Testis (tissue), 5 donors: ENCODE measurements at places on chromosomes 3 and 15. TPM values are rescaled to one million over a fixed set of nuclear protein-coding genes. Genes with fewer than 3 reads are reported as not detected.
A peak's percentile ranks its signal among the peaks of the same experiment; 100 is the strongest.

The CCR8 gene
- not detected for total RNA-seq

The NANOGP8 gene
- 9.6 TPM for total RNA-seq

The BOC gene
- total RNA-seq = 24.5 TPM

DNA sequence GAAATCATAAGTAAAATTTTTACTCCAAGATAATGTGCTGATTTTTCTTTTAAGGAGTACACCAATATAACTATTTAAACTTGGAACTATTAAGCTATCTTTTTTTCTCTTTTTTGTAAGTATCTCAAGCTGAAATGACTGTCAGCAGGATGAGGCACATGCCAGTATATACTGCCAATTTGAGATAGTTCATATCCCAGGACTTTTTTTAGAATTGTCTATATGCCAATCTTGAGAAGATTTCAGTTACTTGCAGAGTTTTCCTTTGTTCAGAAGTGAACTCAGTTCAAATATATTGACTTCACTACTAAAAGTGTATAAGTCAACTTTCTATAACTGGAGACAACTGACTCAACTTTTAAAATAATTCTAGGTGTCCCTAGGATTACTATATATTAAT is 181.7 kb upstream of the ZNF717 start:
- H3K4me3 ChIP-seq = no peak overlapping the region
- DNase-seq = no peak
- no peaks in the 10 kb centered on the region for H3K36me3 ChIP-seq
- no peaks in the 10 kb centered on the region for H3K4me1 ChIP-seq

DNA sequence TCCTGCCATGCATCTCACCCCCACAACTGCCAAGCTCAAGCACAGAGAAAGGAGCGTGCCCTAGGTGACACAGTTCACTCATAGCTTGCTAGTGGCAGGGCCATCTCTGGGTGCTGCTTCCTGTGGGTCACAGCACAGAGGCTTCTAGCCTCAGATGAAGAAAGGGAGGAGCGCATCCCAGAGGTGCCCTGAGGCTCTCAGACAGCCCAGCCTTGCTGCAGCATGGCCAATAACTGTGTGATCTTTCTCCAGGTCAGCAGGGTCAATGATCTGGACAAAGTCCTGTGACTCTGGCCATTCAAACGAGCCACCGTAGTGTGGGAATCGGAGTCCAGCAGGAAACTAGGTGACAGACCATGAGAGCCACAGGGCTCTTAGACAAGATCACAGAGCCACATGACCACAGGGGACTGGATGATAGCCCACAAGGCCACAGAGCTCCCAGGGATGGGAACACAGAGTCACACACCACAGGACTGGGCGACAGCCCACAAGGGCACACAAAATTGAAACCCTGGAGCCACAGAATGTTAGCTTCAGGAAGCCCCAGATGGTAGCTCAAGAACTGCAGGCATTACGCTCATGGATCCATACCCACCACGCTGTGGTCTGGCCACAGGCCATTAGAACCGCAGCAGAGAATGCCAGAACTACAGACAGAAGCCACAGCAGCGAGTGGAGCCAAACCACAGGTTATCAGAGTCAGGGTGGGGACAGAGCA is 25.9 kb upstream of the GRIP2 start:
- no peaks in the 10 kb centered on the region for H3K27me3 ChIP-seq
- H3K36me3 ChIP-seq = no peaks in the 10 kb centered on the region
- H3K4me3 ChIP-seq = no peak overlapping the region
- H3K27ac ChIP-seq = no peak overlapping the region
- H3K4me1 ChIP-seq = no peaks in the 10 kb centered on the region

- H3K36me3 ChIP-seq = no peaks in the 10 kb centered on the region
- H3K27ac ChIP-seq = no peak overlapping the region
- no peak for DNase-seq
- H3K27me3 ChIP-seq = no peaks in the 10 kb centered on the region
- no peaks in the 10 kb centered on the region for H3K4me1 ChIP-seq
- H3K4me3 ChIP-seq = no peak overlapping the region
These were observed 114.6 kb downstream of the LRIG1 start for GRCh38 chr3:66386011-66386924.

DNA sequence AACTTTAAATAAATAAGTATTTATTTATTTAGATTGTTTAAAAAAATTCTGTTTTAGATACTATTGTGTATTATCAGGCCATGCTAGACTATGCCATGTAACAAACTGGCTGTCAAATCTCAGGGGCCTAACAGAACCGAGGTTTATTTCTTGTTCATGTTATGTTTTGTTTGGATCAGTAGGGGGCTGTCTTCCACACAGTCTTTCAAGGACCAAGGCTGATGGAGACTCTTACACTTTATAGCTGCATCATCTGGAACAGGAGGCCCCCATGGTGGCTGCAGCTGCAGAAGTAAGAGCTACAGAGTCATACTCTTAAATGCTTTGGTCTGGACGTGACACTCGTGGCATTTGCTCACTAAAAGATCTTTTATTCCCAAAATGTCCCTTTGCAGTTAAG is 33.0 kb upstream of the ARL14 start:
- H3K4me3 ChIP-seq = no peak overlapping the region
- no peak overlapping the region for H3K27ac ChIP-seq
- H3K36me3 ChIP-seq = no peaks in the 10 kb centered on the region

GRCh38 chr3:149128821-149129220 is 617 bp upstream of the HPS3 start:
- peaks cover 13% of the 10 kb centered on the region for H3K4me1 ChIP-seq
- H3K27ac ChIP-seq = peak overlapping the region; percentile 65
- peak overlapping the region; percentile 80 for H3K4me3 ChIP-seq
- no peak for DNase-seq

DNA sequence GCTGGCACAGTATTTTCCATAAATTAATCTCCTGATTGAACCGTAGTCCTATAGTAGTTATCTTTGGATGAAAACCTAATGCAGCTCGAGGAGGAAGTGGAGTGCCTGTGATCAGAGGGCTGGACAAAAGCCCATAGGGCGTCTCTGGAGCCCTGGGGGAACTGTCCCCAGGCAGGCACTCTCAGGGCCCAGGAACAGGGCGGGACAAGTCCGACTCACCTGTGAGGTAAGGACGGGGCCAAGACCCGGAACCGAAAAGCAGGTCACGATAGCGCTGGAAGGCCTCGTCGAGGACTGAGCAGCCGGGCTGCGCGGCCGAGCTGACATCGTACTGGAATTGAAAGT is 341 bp downstream of the HEXA start:
- peaks cover 13% of the 10 kb centered on the region for H3K4me1 ChIP-seq
- peak overlapping the region; percentile 75 for H3K4me3 ChIP-seq
- DNase-seq = no peak
- H3K27ac ChIP-seq = peak overlapping the region; percentile 93

DNA sequence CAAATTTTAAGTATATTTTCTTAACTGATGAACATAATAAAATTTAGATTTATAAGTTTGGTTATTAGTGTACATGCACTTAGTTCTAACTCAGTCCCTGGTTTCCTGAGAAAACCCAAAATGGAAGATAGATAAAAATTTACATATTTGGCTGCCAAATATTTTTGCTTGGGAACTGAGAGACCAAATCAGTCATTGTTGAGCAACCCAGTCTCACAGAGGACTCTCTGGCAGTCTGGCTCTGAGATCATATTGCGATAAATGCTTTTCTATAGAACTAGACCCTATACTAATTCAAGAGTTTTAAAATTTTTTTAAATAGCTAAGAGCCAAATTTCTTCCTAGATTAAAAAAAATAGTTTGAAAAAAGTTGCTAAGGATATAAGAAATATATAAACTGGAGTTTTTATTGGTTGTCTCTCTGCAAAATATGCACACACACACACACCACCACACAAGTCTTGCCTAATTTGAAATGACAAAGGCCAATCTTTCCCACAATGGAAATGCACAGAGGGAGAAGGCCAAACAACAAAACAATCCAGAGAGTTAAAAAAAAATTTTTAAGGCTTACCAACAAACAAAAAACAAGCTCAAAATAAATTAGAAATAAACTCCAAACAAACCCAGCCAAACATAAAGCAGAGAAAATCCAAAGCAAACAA is 259.5 kb downstream of the MECOM start:
- no peaks in the 10 kb centered on the region for H3K4me1 ChIP-seq
- no peaks in the 10 kb centered on the region for H3K27me3 ChIP-seq
- no peak for DNase-seq
- no peaks in the 10 kb centered on the region for H3K36me3 ChIP-seq
- no peak overlapping the region for H3K27ac ChIP-seq

DNA sequence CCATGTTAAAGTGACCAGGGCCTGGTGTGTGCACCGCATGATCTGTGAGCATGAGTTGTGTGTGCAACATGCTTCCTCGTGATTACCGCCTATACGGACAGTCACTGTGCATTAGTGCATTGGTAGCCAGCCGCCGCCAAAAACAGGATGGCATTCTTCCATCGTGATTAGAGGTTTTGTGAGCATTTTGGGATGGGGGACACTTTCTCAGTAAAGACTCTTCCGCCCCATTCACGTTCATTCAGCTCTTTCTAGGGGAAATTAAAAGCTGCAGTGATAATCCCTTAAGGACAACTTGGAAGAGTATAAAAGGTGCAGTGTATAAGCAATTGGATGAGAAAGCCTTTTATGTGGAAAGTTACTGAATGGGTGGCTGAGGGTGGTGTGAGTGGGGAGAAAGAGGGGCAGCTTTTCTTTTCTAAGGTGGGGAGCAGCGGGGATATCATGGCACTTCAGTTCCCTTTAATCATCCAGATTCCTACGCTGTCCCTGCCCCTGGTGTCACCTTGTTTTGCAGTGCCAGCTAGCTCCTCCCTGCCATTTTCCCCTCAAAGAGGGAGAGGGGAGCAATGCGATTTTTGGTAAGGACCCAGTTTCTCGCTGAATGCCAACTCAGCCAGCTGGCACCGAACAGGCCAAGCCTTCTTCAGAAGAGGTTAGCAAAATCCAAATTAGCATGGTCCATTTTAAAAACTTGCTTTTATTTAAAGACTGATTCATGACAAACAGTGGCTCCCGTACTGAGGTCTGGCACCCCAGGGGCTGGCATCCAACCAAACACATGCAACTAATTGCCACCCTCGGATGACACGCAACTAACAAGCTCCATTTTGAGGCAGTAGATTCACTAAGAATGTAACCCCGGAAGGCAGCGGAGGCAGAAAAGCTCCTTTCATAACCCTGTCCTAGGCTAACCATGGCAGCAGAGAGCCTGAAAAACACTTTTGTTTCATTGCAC is 447.8 kb downstream of the FHIT start:
- no peak for DNase-seq
- H3K27ac ChIP-seq = no peak overlapping the region
- H3K4me3 ChIP-seq = no peak overlapping the region

- H3K27me3 ChIP-seq = no peaks in the 10 kb centered on the region
- no peak overlapping the region for H3K27ac ChIP-seq
- no peaks in the 10 kb centered on the region for H3K4me1 ChIP-seq
- H3K36me3 ChIP-seq = no peaks in the 10 kb centered on the region
- peak; percentile 17 for DNase-seq
- H3K4me3 ChIP-seq = no peak overlapping the region
These were observed 76.4 kb upstream of the ETV5 start for GRCh38 chr3:186185194-186185787.

GRCh38 chr15:71611553-71612396 is 198.6 kb upstream of the NR2E3 start:
- H3K4me3 ChIP-seq = no peak overlapping the region
- no peaks in the 10 kb centered on the region for H3K27me3 ChIP-seq
- DNase-seq = no peak
- H3K27ac ChIP-seq = no peak overlapping the region
- no peaks in the 10 kb centered on the region for H3K4me1 ChIP-seq
